ENCODE measurements at places on chromosomes 4 and X.

DNA sequence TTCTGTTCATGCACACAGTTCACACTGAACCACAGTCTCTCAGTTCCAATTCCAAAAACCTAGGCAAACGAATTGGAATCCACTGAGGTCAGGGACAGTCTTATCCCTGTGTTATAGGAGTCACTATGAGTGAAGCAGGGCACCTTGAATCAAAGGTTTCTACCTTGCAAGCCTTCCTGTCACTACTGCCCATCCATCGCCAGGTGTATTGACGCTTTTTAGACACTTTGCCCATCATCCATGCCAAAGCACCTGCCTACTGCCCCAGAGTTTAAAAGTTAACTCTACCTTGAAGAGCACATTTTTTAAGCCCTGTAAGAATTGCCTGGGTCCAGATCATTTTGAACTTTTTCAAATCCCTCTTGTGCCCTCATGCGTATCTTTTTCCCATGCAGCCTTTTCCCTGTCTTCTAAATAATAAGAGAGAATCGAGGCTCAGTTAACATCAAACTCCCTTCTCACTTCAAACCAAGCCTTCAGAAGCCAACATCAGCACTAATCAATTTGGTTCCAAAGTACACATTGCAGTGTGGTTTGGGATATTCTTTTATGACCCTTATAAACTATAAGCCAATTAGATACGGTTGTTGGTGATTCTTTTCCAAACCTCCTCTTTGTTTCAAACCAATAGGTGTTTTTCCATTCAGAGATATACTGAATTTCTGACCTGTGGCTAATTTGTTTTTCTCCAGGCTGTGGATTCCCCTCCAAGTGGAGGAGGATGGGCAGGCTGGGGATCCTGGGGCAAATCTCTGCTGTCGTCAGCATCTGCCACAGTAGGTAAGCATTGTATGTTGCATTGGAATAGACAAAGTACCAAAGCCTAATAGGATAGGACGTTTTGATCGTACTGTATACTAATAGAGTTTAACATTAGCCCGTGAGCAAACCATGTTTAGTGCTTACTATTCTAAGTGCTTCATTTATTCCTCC is 23.7 kb downstream of the FAM114A1 start:
- no peak for DNase-seq

GRCh38 chr4:47386561-47387235 is 76.8 kb downstream of the COMMD8 start:
- DNase-seq, result no peak

DNA sequence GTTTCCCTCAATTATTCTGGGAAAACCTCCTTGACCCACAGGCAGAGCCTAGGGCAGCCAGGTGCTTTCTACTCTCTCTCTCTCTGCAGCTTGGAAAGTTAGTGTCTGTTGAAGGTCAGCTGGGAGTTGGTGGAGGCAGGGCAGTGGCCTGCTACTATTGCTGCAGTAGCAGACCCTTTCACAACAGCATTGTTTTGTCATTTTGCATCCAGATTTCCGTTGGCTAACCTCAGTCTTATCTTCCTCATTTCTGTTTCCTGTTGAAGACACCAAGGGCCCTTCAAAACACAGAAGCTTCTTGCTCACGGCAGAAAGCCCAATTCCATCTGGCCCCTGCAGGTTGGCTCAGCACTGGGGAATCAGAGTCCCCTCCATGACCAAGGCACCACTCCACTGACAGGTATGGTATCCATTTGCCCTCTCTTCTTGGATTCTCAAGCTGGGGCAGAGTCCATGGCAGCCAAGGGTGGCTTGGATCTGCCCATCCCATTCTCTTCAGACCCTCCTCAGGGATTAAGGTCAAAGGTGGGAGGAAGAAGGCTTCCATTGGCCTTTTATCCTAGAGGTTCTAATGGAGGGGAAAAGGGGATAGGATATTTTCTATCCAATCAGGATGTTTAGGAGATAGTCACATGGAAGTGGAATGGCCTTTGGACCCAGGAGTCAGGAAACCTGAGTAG is 24.6 kb downstream of the VSIG4 start:
- DNase-seq, result no peak

GRCh38 chr4:6902318-6903042 is 7.1 kb upstream of the TBC1D14 start:
- no peak for DNase-seq

DNA sequence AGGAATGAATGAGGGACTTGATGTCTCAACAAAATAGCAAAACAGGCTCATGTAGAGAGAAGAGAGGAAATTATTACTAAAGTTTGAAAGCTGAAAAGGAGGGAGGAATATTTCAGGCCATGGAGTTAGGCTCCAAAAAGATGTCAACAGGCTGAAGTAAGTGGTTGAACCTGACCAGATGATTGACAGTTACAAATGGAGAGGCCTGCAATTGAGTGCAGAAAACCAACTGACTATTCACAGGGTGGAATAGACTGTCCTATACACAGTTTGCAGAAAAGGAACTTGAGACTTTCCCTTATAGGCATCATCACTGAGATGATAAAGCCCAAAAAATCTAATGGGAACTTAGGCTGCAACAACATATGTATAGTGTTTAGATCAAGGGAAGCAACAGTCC is 233.3 kb downstream of the AR start:
- DNase-seq, result no peak

Measured in activated T-helper 1 cell treated with anti-CD3 and anti-CD28 coated beads, Interleukin-2, amount 50 U/mL, for 16 hours (primary cell).